ENCODE measurements at places on chromosomes 2 and 18. TPM values are rescaled to one million over a fixed set of nuclear protein-coding genes. Genes with fewer than 3 reads are reported as not detected.

AQP12A gene
- not detected for total RNA-seq

- H3K27ac ChIP-seq, result no peak overlapping the region
- no peaks in the 10 kb centered on the region for H3K4me1 ChIP-seq
- DNase-seq, result no peak
- H3K27me3 ChIP-seq, result peaks cover 53% of the 10 kb centered on the region
These were observed 98.1 kb upstream of the TGFA start for GRCh38 chr2:70651727-70652126.

DNA sequence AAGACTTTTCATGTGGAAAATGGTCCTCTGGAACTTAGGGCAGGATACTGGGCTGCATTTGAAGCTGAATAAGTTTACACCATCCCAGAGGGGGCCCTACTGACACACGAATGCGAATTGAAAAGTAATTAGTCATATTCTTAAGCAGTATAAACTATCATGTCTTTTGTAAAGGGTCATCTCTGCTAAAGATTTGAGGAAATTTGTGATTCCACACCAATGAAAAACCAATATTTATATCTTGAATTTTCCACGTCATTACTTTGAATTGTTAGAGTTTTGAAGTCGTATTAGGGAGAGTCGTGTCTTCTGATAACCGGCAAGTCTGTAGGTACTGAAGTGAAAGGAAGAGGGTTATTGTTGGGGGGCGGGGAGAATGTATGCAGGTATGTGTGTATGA, 4.1 kb upstream of the OTX1 start:
- H3K4me1 ChIP-seq, result peaks cover 9% of the 10 kb centered on the region
- H3K27me3 ChIP-seq, result peaks cover 29% of the 10 kb centered on the region
- no peak overlapping the region for H3K4me3 ChIP-seq
- H3K27ac ChIP-seq, result no peak overlapping the region

- DNase-seq, result no peak
- peaks cover 40% of the 10 kb centered on the region for H3K36me3 ChIP-seq
- H3K4me1 ChIP-seq, result no peaks in the 10 kb centered on the region
These were observed 88.5 kb downstream of the RAB3GAP1 start for GRCh38 chr2:135140606-135141005.

XPO1 gene
- total RNA-seq, result 129 TPM

MC2R gene
- not detected for total RNA-seq

TLX2 gene
- not detected for total RNA-seq

GRCh38 chr2:202831242-202832220, 40.0 kb downstream of the ICA1L start:
- no peak overlapping the region for H3K27ac ChIP-seq
- no peaks in the 10 kb centered on the region for H3K27me3 ChIP-seq
- H3K4me3 ChIP-seq, result no peak overlapping the region
- H3K36me3 ChIP-seq, result no peaks in the 10 kb centered on the region
- DNase-seq, result peak; percentile 65
- H3K4me1 ChIP-seq, result peaks cover 4% of the 10 kb centered on the region
